ENCODE measurements at places on chromosomes 5 and 9.
A peak's percentile ranks its signal among the peaks of the same experiment; 100 is the strongest.

DNA sequence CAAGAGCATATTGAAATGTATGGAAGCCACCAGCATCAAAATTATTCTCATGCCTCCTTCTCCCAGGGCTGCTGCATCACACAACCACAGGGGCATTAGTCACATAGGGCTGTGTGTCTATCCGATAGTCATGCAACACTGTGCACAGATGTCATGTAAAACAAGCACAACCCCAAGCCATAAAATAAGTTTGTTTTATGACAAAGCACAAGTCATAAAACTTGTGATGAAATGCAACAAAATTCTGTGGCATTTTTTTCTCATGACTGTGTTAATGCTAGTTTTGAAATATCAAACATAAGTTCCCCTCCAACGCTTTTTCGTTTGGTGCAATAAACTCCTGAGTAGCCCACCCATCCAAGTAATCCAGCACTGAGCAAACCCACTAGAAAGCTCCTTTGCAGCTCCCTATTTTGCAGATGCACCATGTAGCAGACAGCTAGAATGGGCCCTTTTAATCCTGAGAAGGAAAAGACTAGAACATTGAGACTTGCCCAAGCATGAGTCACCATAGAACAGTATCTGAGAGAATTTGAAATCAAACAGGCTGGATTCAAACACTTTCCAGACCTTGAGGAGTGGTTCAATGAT, 93.3 kb upstream of the ZNF366 start:
- no peak for DNase-seq

- no peak for DNase-seq
Measured at GRCh38 chr9:105373723-105374122, 74.1 kb upstream of the FSD1L start.

DNA sequence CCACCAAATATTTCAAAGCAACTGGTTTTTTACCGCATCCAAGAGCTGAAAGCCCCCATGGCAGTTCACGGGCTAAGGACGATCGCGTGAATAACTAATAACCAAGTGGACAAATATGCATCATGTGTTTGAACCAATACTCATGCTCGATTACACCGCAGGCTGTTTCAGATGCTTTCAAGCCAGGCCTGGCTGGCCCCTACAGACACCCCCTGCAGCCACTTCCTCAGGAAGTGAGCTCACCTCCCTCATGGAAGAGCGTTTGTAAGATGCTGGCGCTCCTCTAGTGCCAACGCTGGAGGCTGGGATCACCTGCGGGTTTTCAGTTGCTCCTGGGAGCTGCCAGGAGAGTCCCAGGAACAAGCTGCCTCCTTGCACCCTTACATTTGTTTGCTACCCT, 53.9 kb upstream of the PTCH1 start:
- no peak for DNase-seq

DNA sequence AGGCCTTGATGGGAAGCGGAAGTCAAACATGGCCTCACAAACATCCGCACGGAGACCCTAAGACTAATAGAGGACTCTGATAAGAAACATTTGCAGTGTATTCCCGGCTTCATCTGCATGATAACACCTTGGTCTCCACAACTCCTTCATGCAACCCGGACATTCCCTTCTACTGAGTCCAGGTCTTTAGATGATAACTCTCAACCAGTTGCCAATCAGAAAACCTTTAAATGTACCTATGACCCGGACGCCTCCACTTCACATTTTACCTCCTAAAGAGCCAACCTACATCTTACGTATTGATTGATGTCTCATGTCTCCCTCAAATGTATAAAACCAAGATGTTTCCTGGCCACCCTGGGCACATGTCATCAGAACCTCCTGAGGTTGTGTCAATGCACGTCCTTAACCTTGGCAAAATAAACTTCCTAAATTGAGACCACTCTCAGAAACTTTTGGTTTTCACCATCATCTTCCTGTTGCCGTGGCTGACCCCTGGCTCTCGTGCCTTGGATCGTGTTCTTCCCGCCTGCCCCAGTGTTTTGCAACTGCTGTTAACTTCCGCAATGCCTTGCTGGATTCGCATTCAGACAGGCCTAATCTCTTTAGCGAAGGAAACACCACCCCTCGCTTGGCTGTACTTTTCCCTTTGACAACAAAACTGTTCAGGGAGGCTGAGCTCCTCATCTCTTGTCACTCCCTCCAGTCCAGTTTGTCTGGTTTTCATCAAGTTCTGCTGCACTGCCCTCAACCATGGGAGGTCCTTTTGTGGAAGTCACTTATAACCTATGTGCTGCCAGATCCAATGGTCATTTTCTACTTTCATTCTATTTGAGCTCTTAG, 1.1 kb upstream of the DAP start:
- DNase-seq, result no peak

DNA sequence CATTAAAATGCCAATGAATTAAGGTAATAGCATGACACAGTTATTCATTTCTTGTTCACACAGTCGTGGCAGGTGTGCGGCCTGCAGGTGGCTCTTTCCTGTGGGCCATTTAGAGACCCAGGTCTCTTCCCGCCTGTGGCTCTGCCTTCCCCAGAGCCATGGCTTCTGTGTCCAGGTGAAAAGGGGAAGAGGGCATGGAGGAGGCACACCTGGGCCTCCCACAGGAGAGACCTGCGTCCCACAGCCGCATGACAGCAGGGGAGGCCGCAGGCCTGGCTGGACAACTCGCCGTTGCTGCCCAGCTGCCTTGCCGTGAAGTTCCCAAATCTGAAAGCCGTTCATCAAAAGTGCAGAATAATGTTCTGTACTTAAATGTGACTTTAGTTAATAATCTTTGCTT, 14.4 kb upstream of the PLEKHG4B start:
- no peak for DNase-seq

DNA sequence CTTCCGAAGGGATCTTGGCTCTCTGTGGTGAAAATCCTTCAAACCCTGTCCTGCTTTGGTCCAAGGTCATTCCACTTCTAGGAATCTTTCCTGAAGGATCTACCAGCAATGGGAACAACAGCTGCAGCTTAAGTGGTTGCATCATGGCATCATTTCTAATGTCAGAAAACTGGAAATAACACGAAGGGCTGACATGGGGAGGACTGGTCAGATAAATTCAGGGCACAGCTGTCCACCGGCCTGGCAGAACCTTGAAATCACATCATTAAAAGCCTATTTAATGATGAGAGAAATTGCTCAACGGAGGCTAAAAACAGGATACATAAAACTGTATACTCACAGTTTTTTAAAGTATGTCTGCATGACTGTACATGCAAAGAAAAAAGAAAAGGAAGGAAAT, 28.3 kb downstream of the OLFML2A start:
- no peak for DNase-seq

DNA sequence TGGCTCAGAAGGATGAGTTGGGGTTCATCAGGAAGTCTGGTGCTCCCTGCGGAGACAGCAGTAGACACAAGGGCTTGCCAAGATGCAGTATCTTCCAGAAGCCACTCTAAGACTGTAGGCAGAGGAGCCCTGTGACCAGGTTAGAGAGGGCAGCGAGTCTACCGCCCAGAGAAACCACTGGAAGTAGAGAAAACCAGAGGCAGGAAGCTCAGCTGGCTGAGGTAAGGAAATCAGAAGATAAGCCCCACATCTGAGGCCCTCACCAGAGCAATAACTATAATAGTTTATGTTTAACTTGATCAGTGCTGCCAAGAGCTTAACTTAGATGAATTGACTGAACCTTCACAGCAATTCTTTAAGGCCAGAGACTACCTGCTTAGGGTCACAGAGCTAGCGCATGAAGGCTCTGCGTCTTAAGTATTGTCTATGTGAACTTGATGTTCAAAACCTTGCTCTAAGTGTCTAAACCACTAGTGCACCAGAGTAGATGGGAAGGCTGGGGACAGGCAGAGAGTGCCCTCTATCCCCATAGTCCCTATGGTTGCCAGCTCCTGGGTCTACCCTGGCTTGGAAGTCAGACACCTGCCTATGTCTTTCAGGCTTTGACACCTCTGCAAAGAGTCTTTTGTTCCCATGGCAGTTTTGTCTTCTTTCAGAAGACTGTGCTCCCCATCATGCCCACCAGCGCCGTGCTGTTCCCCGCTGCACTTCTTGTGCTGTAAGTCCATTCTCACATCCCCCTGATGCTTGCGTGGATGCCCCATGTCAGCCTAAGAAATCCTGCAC, 228.2 kb upstream of the KLF4 start:
- no peak for DNase-seq

DNA sequence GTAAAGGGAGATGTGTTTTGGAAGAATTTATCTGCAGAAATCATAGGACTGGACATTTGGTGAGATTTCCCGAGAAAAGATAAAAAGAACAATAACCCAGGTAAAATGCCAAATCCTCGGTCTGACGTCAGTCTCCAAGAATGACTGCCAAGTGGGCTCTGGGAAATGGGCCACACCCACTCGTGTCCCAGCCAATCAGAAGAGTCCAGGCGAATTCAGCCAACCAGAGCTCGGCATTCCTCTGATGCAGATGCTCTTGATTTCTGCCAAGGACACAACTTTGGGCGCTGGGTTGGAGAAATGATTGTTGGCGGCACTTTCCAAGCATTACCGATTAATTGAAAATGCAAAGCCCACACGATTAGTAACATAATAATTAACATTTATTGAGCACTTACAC, 73.3 kb downstream of the FGF18 start:
- peak; percentile 10 for DNase-seq

DNA sequence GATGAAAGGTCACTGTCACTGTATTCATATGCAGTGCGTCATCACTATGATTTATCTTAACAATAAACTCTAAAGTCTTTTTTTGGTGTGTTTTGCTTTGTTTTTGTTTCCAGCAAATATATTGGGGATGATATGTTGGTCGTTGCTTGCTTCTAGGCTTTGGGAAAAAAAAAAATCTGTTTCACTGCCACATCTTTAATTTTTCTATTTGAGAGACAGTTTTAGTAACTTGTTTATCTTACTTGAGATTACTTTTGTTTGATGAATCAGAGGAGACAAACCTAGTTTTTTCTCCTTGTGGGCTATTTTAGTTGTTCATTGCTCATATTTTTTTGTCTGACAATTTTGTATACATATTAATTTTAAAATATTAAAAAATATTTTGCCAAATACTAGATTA, 19.4 kb downstream of the CWC27 start:
- DNase-seq, result no peak

- no peak for DNase-seq
Measured at GRCh38 chr5:87762631-87763030, 349.9 kb upstream of the CCNH start.

- no peak for DNase-seq
Measured at GRCh38 chr9:124202447-124202971, 55.2 kb upstream of the NEK6 start.

DNA sequence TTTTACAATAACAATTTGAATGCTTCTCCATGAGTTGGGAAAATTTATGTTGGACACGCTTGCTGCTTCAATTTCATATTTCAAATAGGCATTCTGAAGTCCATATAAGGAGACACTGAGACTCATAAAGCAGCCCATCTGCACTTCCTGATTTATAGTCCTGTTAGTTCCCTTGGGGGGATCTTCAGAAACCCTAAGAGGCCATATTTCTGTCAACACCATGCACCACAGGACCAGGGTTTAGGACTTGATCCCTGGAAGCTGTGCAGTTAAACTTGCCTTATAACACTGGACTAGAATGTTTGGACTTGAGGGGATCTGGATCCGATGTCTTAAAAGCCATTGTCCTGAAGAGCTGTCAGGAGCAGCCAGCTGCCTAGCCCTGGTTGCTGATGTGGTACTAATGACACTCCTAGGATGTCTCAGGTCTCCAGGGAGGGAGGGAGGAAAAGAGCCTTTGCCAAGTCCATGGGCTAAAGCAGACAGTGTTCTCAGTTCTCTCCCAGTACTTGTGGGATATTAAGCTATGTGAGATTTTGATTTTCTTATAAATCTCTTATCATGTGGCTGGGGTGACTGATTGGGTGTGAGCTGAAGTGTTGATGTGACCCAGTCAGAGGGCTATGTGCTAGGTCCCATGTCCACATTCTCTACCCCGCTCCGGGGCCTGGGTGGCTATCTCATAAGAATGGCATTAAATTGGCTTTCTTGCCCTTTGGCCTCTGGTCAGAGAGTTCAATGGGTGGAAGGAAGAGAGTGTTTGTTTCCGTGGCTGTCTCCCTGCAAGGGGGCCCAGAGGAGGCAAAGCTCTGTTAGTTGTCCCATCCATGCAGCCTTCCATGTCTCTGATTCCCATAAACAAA, 399.8 kb downstream of the OSTF1 start:
- no peak for DNase-seq

- DNase-seq, result no peak
Measured at GRCh38 chr5:108521011-108521700, 139.3 kb upstream of the FBXL17 start.

- DNase-seq, result no peak
Measured at GRCh38 chr5:8247049-8247899, 378.3 kb downstream of the MTRR start.

- DNase-seq, result no peak
Measured at GRCh38 chr5:157750320-157750719, 6.8 kb downstream of the LSM11 start.

DNA sequence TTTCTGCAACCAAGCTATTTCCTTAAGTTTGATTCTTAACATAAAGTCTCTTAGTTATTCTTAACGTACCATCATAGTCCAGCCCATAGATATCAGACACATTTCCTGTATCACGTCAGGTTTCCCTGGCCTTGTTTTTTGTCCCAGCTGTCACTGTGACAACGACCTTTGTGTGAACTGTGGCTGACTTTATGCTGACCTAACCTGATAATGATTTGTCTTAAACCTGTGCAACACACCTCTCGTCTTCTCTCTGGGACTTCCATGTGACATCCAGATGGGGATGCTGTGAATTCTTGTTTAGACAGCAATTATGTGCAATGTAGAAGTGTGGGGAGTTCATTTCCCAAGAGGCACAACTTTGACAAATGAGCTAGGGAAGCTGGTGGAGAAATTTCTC, 662.8 kb downstream of the PTPRD start:
- DNase-seq, result no peak

GRCh38 chr9:111828193-111828592, 33.5 kb upstream of the SHOC1 start:
- peak; percentile 58 for DNase-seq

- DNase-seq, result no peak
Measured at GRCh38 chr9:75612205-75612604, 278.3 kb upstream of the PCSK5 start.

DNA sequence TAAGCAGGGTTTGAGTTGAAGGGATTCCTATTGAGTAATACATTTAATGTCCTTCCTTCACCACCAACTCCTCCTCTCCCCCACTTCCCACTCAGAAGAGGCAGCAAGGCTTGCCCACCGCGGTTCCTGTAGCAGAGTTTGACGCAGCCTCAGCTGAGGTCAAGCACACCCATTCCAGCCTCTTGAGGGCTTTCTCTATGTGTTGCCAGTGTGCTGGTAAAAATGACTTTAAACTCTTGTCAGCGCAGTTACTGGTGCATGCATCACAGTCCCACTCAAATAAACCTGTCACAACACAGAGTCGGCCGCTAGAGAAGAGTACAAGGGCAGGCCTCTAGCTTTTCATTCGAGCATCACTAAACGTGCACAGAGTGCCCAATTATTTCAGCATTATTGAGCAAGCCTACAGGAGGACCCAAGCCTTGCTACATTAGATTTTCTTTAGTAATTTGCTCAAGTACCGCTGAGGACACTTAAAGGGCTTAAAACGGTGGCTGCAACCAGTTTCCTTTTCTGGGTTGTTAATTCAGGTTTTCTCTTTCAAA, 79.6 kb downstream of the TLE4 start:
- DNase-seq, result no peak

GRCh38 chr5:10633271-10634049, 69.6 kb downstream of the ANKRD33B start:
- DNase-seq, result no peak

Data from T47D (cell line).